Esophagus muscularis mucosa (tissue), 4 donors: ENCODE measurements at places on chromosomes 5 and 9. TPM values are rescaled to one million over a fixed set of nuclear protein-coding genes. Genes with fewer than 3 reads are reported as not detected.

- no peak for DNase-seq
These were observed 23.8 kb upstream of the ALDH1B1 start for GRCh38 chr9:38368731-38369130.

- peak; percentile 96 for DNase-seq
These were observed 714 bp upstream of the ZNF608 start for GRCh38 chr5:124746916-124747790.

DNA sequence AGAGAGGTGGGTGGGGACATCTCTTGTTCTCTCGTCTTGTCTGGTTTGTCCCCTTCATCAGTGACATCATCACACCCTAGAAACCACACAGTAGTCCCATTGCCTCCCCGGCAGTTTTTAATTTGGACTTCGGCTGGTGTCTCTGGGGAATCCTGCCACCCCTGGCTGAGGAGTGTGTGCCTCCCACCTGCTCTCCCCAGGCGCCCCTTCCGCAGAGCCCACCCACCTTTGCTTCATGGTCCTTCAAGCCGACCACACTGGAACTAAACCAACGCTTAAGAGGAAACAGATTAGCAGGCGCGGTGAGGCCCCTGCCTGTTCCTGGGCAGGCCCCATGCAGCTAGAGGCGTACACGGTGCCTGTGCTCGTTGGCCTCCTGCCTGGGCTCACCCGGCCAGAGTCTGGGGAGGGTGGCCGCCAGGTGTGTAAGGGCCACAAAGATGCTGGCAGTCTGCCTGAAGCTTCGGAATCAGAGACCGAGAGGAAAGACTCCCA is 107.6 kb upstream of the SPRY4 start:
- no peak for DNase-seq

DNA sequence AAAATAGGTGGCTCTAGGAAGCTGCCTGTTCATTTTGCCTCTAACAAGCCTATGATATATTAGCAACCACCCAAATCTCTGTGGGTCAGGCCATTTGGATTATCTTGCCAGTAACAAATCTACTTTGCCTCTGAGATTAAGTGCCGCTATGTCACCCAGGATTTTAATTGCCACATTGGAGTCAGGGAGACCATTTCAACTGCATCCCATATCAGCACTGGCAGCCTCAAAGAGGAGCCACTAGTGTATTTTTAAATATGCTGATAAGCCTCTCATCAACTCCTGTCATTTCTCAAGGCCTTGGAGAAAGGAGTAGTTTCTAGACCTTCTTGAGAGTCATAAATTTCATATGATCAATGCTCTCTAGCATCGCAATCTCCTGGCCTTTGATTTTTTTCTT is 12.1 kb upstream of the ADAMTS19 start:
- DNase-seq = no peak

- DNase-seq = no peak
These were observed 144.5 kb upstream of the TNC start for GRCh38 chr9:115262477-115262876.

DNA sequence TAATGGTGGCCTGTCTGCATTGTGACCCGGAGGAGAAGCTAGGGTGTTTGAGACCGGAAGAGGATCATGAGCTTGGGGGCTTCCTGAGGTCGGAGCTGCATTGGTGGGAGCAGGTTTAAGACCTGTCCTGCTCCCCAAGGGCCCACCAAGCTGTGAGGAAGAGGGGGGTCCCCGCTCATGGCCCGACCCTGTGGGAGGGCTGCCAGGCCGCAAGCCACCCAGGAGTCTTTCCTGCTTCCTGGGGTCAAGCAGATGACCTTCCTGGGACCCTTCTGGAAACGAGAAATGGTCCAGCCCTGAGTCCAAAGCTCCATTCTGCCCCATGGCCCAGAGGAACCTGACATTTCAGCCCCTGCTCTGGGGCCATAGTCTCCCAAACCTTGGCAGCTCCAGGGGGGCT is 61.5 kb upstream of the RNU6ATAC start:
- DNase-seq = no peak

- DNase-seq = no peak
These were observed 373.4 kb downstream of the GADD45G start for GRCh38 chr9:89978185-89978584.

CLIC3 gene
- not detected for total RNA-seq

HTR4 gene
- total RNA-seq = not detected

ADAMTS19 gene
- total RNA-seq = 8.6 TPM

PLAC8L1 gene
- total RNA-seq = not detected
